Vagina (tissue), 2 donors: ENCODE measurements at places on chromosomes 11 and 22.

GRCh38 chr11:90700789-90701439 lies 478.1 kb upstream of the CHORDC1 start:
- no peak for DNase-seq

- no peak for DNase-seq
Measured at GRCh38 chr11:103633068-103633788, 403.2 kb upstream of the DDI1 start.

GRCh38 chr22:21051145-21051830 lies 5.5 kb downstream of the LRRC74B start:
- no peak for DNase-seq

DNA sequence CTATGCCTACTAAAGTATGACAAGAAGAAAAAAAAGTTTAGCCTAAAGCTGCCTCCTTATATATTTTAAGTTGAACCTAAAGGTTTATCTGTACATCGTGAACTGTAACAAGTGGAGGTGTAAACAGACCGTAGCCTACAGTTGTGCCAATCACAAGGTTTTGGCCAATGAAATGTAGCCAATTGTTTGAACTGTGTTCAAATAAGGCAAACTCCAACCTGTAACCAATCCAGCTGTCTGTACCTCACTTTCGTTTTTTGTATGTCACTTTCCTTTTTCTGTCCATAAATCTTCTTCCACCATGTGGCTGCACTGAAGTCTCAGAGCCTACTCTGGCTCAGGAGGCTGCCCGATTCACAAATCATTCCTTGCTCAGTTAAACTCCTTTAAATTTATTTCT lies 6.8 kb upstream of the EI24 start:
- DNase-seq, result no peak

GRCh38 chr11:93783765-93784144 lies 327 bp upstream of the MED17 start:
- no peak for DNase-seq

DNA sequence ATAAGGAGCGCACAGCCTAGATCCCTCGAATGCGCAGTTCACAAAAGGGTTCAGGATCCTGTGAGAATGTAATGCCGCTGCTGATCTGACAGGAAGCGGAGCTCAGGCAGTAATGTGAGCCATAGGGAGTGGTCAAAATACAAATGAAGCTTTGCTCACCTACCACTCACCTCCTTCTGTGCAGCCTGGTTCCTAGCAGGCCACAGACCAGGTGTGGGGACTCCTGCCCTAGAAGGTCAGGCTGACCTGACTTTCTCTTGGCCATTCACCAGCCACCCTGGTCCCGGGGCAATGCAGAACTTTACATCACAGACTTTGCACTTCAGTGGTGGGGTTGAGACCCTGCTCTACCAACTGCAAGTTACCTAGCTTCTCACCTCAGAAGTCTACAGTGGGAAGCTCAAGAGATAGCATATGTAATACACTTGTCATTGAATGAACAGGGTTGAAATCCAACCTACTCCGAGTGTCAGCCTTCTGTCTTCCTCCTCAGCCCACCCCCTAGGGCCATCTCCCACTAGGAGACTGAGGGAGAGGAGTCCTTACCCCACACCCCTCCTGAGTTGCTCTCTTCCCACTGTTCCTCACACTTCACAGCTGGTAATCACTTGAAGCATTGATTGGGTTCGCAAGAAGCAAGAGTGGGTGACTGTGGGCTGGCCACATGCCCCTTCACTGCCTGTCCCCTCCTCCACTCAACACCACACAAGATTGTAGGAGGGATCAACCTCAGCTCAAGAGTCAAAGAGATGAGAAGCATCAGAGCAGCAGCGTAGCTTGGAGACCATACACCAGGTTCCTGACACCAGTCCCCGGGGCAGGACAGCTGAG lies 2.0 kb upstream of the KCNJ1 start:
- no peak for DNase-seq

DNA sequence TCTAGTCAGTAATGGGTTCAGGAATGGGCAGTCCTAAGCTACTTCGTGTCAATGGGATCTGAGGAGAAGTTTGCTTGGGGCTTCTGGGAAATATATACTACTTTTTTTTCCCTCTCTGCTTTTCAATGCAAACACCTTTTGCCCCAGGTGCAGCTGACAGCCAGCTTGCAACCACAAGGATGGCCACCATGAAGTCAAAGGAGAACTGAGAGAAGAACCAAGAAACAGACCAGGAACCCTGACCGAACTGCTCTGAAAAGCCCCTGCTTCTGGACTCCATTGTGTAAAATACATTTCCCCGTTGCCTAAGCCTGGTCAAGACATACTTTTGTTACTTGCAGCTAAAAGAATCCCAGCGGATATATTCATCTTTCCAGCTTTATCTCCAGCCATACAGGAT lies 20.1 kb upstream of the CD44 start:
- no peak for DNase-seq

- DNase-seq, result no peak
Measured at GRCh38 chr22:50416996-50417395, 57.8 kb downstream of the SBF1 start.

DNA sequence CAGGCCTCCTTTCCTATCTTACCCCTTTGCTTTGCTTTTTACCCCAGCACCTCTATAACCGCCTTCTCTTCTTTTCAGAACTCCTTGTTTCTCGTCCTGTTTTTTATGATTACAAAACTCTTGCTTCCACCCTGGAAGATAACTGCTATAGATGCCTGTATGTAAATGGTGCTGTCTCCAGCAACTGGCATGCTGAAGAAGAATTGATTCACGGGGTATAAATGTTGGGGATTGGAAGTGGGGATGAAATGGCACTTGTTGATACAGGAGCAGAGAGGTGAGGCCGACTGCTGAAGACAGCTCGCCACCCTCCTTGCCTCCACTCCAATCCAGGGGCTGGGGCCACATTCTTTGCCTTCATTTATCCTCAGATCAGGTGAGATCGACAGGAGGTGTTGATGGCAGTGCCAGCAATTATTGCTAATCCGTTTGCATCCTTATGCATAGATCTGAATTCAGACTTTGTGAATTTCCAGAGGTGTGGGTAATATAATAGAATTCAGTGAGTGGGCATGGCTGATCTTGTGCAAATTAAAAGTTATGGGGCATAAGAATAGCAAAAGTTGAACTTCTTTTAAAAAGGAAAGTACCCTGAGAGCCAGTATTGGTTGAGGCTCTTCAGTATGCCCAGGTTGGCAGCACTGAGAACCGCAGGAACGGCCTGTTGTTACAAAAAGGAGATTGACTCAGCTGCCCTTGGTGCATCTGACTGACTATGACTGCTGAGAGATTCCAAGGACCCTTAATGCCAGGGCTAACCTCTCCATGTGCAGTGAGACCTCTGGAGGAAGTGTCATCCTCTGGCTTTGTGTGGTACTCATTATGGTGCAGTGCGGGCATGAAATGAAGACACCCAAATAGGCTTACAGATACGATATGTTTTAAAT lies 5.3 kb downstream of the NEAT1 start:
- no peak for DNase-seq

DNA sequence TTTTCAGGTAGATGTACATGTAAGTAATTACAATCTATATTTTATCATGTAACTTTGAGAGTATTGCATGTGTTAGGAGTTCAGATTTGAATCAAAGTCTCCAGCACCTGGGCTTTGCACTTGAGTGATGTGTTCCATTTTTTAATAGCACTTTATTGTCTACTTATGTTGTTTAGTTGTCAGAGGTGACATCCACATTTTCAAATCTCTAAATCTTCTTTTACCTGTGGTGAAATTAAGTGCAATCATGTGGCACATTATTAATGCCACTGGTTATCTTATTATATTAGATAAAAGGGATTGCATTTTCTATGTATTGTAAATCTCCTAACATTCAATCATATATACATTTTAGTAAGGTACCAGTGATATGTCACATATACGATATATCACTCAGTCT lies 333.4 kb downstream of the AASDHPPT start:
- no peak for DNase-seq

GRCh38 chr11:3127706-3128355 lies 37.3 kb downstream of the OSBPL5 start:
- no peak for DNase-seq

GRCh38 chr11:65833297-65834030 lies at the start of gene SNX32:
Gene SNX32 (plus strand): TSS chr11:65833963. CDS start chr11:65834066, 103 bp downstream.
- peak; percentile 95 for DNase-seq

GRCh38 chr11:84722583-84723108 lies 904.5 kb downstream of the DLG2 start:
- no peak for DNase-seq

GRCh38 chr11:130997278-130997677 lies 81.0 kb upstream of the SNX19 start:
- no peak for DNase-seq

GRCh38 chr22:40718250-40719204 lies 39.2 kb downstream of the MCHR1 start:
- no peak for DNase-seq

DNA sequence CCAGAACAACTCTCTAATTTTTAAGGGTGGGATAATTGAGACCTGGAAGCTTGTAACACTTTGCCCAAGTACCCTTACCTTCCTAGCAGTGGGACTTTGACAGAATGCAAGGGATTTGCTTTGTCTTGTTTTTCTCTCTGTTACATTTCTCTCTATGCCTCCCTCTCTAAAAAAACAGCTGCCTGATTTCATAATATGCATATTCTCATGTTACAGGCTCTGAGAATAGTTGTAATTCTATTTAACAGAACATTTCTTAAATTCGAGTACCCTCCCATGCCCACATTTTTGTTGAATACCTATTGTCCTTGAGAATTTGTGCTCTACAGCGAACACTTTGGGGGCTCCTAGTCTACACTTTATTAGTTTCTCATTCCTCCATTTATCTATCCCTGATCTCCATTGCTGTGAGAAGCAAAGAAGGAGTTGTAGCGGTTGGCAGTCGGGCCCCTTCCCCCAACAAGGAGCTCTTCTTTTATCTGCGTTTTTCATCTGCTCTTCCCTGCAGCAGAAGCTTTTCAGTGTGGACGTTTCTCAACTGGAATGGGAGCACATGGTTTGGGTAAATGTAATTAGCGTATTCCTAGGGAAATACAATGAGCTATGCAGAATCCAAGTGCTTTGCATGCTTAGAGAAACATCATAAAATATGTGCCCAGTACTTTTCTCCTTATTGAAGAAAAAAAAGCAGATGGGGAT lies 117.7 kb upstream of the CCDC90B start:
- no peak for DNase-seq

- no peak for DNase-seq
Measured at GRCh38 chr22:25174888-25175411, 24.7 kb upstream of the CRYBB3 start.

DNA sequence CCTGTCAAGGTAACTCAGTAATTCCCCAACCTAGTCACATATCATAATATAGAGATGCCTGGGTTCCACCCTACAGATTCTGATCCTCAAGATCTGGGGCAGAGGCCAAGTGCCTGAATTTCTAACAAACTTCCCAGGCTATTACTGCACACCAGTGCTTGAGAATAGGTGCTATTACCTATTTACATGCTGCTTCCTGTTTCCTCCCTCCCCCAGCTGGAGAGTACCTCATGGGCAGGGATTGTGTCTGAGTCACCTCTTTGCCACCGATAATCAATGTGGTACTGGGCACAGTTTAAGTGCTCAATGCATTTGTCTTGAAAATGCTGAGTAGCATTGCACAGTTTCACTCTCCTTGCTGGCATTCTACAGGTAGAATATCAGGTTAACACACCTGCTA lies 582.2 kb upstream of the CADM1 start:
- no peak for DNase-seq

DNA sequence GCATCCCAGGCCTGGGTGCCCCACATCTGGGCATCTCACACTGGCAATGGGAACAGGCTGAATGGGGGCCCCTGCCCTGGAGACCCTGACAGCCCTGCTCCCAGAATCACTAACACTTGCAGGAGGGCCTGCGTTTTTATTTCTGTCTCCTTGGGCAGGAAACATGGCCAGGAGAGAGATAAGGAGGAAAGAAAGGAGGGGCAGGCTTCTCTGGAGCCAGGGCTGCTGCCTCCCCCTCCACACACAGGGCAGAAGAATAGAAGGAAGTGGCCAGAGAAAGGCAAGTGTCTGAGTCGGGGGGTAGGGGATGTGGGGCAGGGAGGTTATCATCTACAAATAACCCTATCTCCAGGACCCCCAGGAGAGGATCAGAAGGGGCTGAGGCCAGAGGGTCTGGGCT lies 25.5 kb upstream of the TSPAN18 start:
- no peak for DNase-seq

- no peak for DNase-seq
Measured at GRCh38 chr11:35114906-35115687, 23.9 kb upstream of the CD44 start.
